ENCODE measurements at places on chromosomes 1 and 21. TPM values are rescaled to one million over a fixed set of nuclear protein-coding genes. Genes with fewer than 3 reads are reported as not detected.

- no peak for DNase-seq
These were observed 5.7 kb downstream of the LGR6 start for GRCh38 chr1:202199040-202199889.

DNA sequence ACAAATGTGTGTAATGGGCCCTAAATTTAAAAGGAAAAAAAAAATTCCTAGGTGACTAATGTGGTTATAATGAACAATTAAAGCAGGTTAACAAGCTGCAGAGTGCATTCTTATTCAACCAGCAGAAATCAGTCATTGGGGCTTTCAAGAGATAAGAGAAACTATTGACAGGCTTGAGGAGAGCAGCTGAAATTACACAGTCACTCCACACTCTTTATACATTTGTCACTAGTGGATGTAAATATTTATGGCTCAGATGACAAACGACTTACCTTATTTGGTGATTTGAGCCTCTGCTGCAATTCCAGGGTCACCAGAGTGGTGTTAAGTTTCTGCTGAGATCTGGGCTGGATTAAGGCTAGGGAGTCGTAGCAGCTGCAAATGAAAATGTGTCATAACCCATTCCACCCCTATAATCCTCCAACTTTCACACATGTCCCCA is 896.3 kb downstream of the TTLL7 start:
- no peak for DNase-seq

The SPATA6 gene
- 4.0 TPM for total RNA-seq

GRCh38 chr1:37240897-37241296 is 206.6 kb upstream of the GRIK3 start:
- DNase-seq, result no peak

The DBT gene
- 9.3 TPM for total RNA-seq

- DNase-seq, result no peak
These were observed 12.5 kb downstream of the ACTRT2 start for GRCh38 chr1:3033790-3034090.
